Muscle of leg (tissue), 16 donors: ENCODE measurements at places on chromosomes 7 and 10. TPM values are rescaled to one million over a fixed set of nuclear protein-coding genes. Genes with fewer than 3 reads are reported as not detected.
A peak's percentile ranks its signal among the peaks of the same experiment; 100 is the strongest.

DNA sequence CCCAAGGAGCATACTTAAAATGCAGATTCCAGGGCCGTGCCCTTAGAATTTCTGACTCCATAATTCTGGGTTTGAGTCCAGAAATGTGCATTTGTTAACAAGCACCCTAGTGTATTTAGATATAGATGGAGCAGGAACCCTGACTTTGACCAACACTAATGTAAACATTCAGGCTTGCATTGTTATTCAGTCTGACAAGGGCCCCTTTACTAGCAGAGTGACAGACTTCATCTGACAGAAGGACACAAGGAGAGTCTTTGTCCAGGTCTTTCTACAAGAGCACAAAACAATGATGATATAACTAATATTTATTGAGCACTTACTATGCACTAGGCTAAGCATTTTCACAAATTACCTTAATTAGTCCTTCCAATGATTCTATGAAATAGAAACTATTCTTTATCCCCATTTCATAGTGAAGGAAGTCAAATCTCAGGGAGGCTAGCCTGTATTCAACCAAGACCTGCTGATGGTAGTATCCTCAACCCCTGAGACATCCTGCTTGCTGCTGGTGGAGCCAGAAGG, 3.9 kb downstream of the RBP4 start:
- peaks cover 17% of the 10 kb centered on the region for H3K27me3 ChIP-seq
- H3K4me3 ChIP-seq = no peak overlapping the region
- peaks cover 8% of the 10 kb centered on the region for H3K4me1 ChIP-seq
- DNase-seq = no peak
- H3K36me3 ChIP-seq = no peaks in the 10 kb centered on the region

- DNase-seq = no peak
- H3K27me3 ChIP-seq = no peaks in the 10 kb centered on the region
- no peaks in the 10 kb centered on the region for H3K4me1 ChIP-seq
- no peaks in the 10 kb centered on the region for H3K36me3 ChIP-seq
These were observed 62.5 kb upstream of the NAMPT start for GRCh38 chr7:106347229-106347833.

DNA sequence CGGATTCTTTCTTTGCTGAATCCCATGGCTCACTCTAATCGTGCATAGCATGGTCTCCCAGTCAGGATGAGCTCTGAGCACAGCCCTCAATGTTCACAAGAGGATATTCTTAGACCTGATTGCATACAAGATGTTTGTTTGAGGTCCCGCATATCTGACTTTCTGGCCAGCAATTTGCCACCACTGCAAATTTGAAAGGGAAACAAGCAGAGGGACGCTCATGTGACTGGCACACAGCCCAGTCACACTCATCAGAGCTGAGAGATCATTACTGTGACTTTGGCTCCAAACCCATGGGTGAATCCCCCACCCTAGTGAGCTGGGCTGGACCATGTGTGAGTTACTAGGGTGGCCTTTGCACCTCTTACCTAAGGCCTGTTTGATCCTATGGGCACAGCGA, 9.9 kb downstream of the TAS2R41 start:
- H3K4me1 ChIP-seq = peaks cover 5% of the 10 kb centered on the region
- DNase-seq = peak; percentile 88
- H3K4me3 ChIP-seq = no peak overlapping the region
- no peaks in the 10 kb centered on the region for H3K27me3 ChIP-seq
- H3K36me3 ChIP-seq = no peaks in the 10 kb centered on the region
- H3K27ac ChIP-seq = peak overlapping the region; percentile 29

DNA sequence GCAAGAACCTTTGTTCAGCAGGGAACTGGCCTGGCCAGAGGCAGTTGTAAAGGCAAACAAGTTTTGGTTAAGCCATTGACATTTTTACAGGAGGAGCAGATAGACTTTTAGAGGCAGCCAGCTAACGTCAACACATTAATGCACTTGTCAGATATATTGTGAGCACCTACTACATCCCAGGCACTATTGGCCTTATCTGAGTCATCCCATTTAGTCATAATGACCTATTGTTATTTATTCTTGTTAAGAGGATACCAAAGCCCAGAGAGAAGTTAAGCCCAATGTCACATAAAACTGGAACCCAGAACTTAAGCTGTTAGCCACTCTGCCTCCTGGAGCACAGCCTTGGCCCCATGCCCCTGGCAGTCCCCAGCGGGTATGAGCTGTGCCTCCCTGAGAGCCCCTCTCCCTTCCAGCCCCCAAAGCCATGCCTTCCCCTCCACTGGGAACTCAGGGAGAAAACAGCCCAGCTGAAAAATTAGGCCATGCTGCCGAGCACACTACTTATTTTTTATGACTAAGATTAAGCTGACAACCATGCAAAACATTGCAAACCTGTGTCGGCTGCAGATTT, 32.7 kb upstream of the TRIM8 start:
- peaks cover 21% of the 10 kb centered on the region for H3K36me3 ChIP-seq
- no peak for DNase-seq
- H3K27me3 ChIP-seq = no peaks in the 10 kb centered on the region
- H3K4me3 ChIP-seq = no peak overlapping the region
- H3K27ac ChIP-seq = peak overlapping the region; percentile 20

- H3K4me1 ChIP-seq = peaks cover 85% of the 10 kb centered on the region
- peak overlapping the region; percentile 96 for H3K27ac ChIP-seq
- H3K36me3 ChIP-seq = no peaks in the 10 kb centered on the region
- no peak for DNase-seq
- H3K4me3 ChIP-seq = no peak overlapping the region
- H3K27me3 ChIP-seq = no peaks in the 10 kb centered on the region
These were observed 27.9 kb downstream of the GTF2IRD1 start for GRCh38 chr7:74481458-74482196.

DNA sequence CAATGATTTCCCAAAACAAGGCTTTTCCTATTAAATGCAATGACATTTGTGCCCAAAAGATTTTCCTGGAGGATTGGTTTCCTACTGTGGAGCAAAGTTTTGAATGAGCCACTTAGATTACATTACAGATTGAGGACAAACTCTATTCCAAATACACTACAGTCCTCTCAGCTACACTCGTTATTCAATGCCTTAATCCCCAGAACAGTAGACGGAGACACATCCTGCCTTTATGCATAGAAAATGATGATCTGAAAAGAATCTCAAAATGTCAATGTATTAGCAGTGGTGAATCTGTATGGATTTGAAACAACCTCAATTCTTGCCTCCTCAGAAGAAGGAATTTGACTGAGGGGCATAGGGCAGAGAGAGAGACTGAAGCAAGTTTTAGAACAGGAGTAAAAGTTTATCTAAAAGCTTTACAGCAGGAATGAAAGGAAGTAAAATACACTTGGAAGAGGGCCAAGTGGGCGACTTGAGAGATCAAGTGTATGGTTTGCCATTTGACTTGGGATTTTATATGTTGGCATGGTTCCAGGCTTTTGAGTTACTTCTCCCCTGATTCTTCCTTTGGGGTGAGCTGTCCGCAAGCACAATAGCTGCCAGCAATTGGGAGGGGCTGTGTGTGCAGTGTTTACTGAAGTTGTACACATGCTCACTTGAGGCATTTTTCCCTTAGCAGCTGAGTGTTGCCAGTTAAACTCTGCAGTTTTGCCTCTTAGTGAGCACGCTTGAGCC, 891.9 kb upstream of the MBL2 start:
- peaks cover 2% of the 10 kb centered on the region for H3K4me1 ChIP-seq
- no peak overlapping the region for H3K27ac ChIP-seq
- no peaks in the 10 kb centered on the region for H3K36me3 ChIP-seq
- no peak overlapping the region for H3K4me3 ChIP-seq

Gene TMEM213
- not detected for total RNA-seq

Gene ABCB1
- 0.53 TPM for total RNA-seq

Gene ICA1
- 4.7 TPM for total RNA-seq

Gene SNCG
- 7.4 TPM for total RNA-seq

Gene HOXA5
- total RNA-seq = 9.4 TPM

Gene TRIM74
- 0.49 TPM for total RNA-seq
